ENCODE measurements at places on chromosomes 5 and 9. TPM values are rescaled to one million over a fixed set of nuclear protein-coding genes. Genes with fewer than 3 reads are reported as not detected.

IL7R gene
- 623 TPM for total RNA-seq

NR4A3 gene
- 42.4 TPM for total RNA-seq

MSANTD3 gene
- 9.6 TPM for total RNA-seq

ADGRD2 gene
- total RNA-seq = not detected

MAMDC2 gene
- 0.08 TPM for total RNA-seq

MRPS30 gene
- total RNA-seq = 43.2 TPM

FOXD4L3 gene
- total RNA-seq = not detected

GRIN1 gene
- total RNA-seq = not detected

OLFML2A gene
- not detected for total RNA-seq

FOXD1 gene
- total RNA-seq = not detected

HSPB3 gene
- not detected for total RNA-seq

KIF20A gene
- total RNA-seq = not detected

ANKRD33B gene
- total RNA-seq = 1.3 TPM

RMRP gene
- total RNA-seq = 24,615 TPM

ZDHHC11B gene
- 15.1 TPM for total RNA-seq

ERP44 gene
- total RNA-seq = 7.1 TPM

MARVELD2 gene
- total RNA-seq = 0.14 TPM

OTULINL gene
- 60.9 TPM for total RNA-seq

IL9 gene
- not detected for total RNA-seq

TMOD1 gene
- 0.20 TPM for total RNA-seq

TXNDC8 gene
- total RNA-seq = not detected

GPR21 gene
- 0.89 TPM for total RNA-seq

ZBTB5 gene
- 22.0 TPM for total RNA-seq

MYORG gene
- 0.58 TPM for total RNA-seq

SLC34A3 gene
- not detected for total RNA-seq

BTNL8 gene
- not detected for total RNA-seq

GNA14 gene
- total RNA-seq = not detected

TAF11L5 gene
- total RNA-seq = not detected

KLF9 gene
- total RNA-seq = 132 TPM

WWC1 gene
- 1.0 TPM for total RNA-seq

IL13 gene
- 0.17 TPM for total RNA-seq

PCDHB4 gene
- total RNA-seq = not detected

OR2V2 gene
- not detected for total RNA-seq

TLR4 gene
- total RNA-seq = 0.34 TPM

ZNF608 gene
- 0.14 TPM for total RNA-seq

GPR150 gene
- total RNA-seq = 0.60 TPM

NFIB gene
- not detected for total RNA-seq

PRLR gene
- 0.03 TPM for total RNA-seq

PPIP5K2 gene
- total RNA-seq = 40.4 TPM

PIP5KL1 gene
- 2.9 TPM for total RNA-seq

PCDHGC5 gene
- not detected for total RNA-seq

MYOT gene
- total RNA-seq = not detected

CDH18 gene
- not detected for total RNA-seq

FBN2 gene
- total RNA-seq = 0.06 TPM

PCDHA1 gene
- not detected for total RNA-seq

LRSAM1 gene
- total RNA-seq = 16.0 TPM

ADRB2 gene
- 1.6 TPM for total RNA-seq

HSPA9 gene
- total RNA-seq = 354 TPM

ZFP37 gene
- total RNA-seq = 0.55 TPM

LCN15 gene
- total RNA-seq = not detected

BSPRY gene
- not detected for total RNA-seq

CYLC2 gene
- total RNA-seq = not detected

Measured in CD4-positive, alpha-beta T cell (primary cell).